ENCODE measurements at places on chromosomes 4 and X. TPM values are rescaled to one million over a fixed set of nuclear protein-coding genes. Genes with fewer than 3 reads are reported as not detected.

The KDR gene
- total RNA-seq: 0.10 TPM

The EPGN gene
- not detected for total RNA-seq

The EMCN gene
- not detected for total RNA-seq

The RAP1GDS1 gene
- total RNA-seq: 21.8 TPM

The SCRG1 gene
- not detected for total RNA-seq

The IL21 gene
- not detected for total RNA-seq

The CXorf49B gene
- not detected for total RNA-seq

The SPANXN3 gene
- not detected for total RNA-seq

The OPHN1 gene
- 1.6 TPM for total RNA-seq

The LNX1 gene
- total RNA-seq: 0.03 TPM

The PTCHD1 gene
- total RNA-seq: not detected

The NALF2 gene
- total RNA-seq: 5.2 TPM

The SYTL5 gene
- total RNA-seq: 0.35 TPM

The DMP1 gene
- total RNA-seq: not detected

The RNF150 gene
- 0.25 TPM for total RNA-seq

The SPOCK3 gene
- total RNA-seq: 0.20 TPM

The DUX4 gene
- not detected for total RNA-seq

The CNGA2 gene
- not detected for total RNA-seq

The GABRA4 gene
- not detected for total RNA-seq

The GAGE1 gene
- not detected for total RNA-seq

The PRDM8 gene
- total RNA-seq: 0.21 TPM

The PTPN13 gene
- 4.3 TPM for total RNA-seq

The GAGE12F gene
- total RNA-seq: not detected

The HNRNPD gene
- 248 TPM for total RNA-seq

The GPC3 gene
- total RNA-seq: 0.13 TPM

The GLRA3 gene
- 0.01 TPM for total RNA-seq

The MAGIX gene
- total RNA-seq: 3.4 TPM

Measured in A549 treated with Hydrocortisone at 1 μM for 4 hours (cell line).